ENCODE measurements at places on chromosomes 4 and X.

DNA sequence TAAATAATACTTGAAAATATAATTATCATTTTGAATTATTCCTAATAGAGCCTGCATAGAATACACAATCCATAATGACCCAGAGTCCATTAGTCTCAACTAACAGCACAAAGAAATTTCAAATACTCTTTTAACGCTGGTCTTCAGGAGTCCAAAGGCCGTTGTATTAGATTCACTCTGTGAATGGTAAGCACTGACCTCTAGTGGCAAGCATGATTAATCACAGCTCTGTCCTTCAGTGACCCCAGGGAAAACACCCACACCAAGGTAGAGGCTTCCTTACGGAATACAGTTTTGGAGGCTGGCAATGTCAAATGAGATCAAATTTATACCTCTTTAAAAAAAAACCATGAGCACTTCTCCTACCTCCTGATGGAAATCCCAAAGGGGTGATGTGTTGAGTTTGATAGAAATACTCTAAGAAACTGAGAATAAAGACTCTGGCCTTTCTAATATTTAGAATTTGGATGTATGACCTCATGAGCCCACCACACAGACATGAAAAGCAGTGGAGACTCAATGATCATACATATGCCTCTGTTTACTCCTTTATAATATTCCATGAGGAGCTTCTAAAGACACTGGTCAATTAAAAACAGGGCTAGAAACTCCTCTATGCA, 147.2 kb upstream of the DKK2 start:
- DNase-seq: no peak

DNA sequence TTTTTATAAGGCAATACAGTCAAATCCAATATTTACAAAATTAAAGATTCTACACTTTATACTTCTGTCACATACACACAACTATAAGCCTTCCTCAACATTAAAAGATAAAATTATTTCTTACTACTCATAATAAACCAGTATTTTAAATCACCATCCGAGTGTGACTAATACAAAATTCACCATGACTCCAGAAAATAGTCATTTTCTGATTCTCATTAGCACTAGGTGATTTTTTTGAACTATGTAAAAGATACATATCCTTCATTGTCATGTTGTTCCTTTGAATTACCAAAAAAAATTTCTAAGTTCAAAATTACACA, 646 bp upstream of the SLC7A11 start:
- no peak for DNase-seq

DNA sequence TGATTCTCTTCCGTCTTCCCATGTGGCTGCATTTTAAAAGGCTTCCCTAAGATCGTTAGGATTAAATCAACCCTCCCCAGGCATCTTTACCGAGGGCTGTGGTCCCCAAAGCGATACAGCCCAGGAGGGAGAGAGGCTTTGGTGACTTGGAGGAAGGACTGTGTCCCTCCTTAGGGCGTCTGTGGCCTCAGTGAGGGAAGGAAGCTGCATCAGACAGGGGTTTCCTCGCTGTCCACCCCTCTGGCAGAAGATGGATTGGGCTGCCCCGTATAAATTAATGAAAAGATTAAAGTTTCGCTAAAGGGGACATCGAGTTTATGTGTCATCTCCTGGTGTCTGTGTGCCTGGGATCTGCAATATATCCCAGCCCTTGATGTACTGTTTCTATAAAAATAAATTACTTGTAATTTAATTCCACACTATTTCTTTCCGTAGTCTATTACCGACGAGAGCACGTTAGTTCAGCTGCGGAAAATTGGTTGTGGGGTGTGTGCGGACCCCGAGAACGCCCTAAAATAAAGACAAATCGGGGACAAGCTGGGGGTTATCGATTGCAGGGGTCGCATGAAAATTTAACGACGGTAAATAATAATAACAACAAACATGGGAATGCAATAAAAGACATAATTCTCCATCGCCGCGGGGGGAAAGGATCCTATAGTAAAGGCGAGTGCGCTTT, 6.5 kb downstream of the SHOX start:
- DNase-seq: no peak

GRCh38 chr4:93981594-93981993, 153.0 kb downstream of the ATOH1 start:
- DNase-seq: no peak

DNA sequence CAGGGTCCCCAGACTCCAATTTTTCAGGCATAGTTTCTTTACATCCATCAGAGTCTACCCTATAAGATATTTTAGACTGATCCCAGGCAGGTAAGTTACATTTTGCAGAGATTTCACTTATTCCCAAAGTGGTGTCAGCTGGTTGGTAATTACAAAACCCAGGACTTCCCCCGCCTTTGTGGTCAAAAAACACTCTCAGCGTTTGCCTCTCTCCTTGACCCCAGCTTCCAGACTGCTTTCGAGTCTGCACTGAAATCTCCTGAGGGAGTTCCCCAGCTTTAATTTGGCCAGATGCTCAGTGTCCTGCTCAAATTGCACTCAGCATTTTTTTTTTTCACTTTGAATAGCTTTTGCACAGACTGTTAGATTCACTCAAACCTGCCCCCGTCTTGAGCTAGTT, 11.2 kb upstream of the AMOT start:
- no peak for DNase-seq

DNA sequence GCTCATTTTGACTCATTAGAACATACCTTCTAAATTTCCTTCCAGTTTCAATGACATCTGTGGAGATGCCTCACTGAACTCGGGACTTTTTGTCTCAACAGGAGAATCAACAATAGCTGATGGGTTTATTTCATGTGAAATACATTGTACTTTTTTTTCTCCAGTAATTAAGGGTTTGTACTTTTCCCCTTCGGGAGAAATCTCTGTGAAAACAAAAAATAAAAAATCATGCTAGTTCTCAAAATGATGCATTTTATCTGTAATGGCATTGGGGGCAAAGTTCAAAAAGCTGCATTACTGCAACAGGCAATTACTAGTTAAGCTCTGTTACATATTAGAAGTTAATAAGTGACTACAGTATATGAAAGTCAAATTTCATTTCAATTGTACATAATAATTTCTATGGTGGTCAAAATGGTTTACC, 167.3 kb upstream of the SH3RF1 start:
- no peak for DNase-seq

DNA sequence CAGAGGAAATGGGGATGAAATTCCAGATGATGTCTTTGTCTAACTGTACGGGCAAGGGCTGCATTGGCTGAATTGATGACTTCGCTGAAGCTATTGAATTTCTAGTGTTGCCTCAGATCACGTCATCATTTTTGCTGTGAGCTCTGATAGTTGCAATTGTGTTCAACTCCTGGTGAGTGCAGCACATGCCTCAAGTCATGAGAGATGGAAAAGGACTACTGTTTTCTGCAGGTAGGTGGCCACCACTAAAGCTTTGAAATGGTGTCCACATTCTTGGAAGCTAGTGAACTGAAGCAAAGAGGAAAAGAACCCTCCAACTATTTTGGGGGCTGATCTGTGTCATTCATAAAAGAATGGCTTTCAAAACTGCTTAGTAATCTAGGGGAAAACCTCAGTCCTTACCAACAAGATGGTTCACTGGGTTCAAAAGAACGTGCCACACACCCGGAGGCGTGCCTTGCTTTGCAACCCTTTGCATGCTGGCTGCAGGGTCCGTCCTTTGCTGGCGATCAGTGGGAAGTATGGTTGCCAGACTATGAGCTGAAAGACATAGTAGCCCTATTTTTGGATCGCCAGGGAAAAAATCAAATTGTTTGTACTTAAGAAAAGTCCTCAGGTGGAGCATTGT, 88.1 kb upstream of the STOX2 start:
- DNase-seq: no peak

DNA sequence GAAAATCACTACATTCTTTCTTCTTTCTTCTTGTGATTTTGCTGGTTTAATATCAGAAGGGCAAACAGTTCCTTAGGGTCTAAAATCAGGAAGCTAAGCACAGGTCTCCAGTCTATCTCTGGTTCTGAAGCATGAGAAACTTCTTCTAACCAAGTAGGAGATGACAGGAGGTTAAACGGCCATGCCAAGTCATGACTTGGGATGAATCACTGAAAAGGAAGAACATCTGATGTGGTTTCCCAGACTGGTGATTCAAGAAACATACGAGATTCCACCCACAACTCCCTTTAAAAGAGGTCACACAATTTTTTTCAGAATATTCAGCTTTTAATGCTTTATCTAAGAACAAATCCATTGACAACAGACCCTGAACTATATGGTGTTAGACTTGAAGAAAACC, 684.0 kb upstream of the PRKX start:
- DNase-seq: no peak

DNA sequence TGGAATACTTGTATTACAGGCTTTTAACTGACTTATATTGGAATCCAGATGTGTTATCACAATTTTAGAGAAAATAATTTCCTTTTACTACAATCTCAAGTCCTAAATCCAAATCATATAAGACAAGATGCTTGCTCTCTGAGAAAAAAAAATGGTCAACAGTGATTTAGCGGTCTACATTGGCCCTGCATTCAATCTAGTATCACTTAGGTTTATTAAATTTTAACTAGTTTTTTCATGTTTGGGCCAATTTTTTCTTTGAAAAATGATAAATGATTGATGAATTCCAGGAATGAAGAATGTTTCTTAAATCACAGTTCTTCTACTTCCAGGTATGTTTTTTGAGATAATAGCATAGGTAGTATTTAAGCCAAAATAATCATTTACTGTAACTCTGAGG, 2.8 kb upstream of the FGG start:
- DNase-seq: no peak

DNA sequence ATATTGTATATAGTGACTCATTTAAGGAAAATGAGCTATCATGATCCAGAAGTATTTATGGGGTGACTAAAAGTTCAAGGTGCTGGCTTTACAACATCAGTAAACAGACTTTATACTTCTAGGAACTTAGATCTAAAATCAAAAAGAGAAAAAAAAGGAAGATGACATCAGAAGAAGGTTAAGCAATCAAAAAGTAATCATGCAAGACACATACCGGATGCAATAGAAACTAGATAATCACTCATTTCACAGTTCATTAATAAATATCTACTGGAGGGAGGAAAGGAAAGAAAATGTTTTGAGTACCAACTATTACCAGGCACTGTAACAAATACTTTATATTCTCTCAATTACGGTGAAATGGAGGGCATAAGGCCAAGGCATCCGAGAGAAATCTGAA, 276.4 kb downstream of the SPRY1 start:
- DNase-seq: no peak

GRCh38 chr4:101037249-101037648, 310.1 kb downstream of the PPP3CA start:
- DNase-seq: no peak

DNA sequence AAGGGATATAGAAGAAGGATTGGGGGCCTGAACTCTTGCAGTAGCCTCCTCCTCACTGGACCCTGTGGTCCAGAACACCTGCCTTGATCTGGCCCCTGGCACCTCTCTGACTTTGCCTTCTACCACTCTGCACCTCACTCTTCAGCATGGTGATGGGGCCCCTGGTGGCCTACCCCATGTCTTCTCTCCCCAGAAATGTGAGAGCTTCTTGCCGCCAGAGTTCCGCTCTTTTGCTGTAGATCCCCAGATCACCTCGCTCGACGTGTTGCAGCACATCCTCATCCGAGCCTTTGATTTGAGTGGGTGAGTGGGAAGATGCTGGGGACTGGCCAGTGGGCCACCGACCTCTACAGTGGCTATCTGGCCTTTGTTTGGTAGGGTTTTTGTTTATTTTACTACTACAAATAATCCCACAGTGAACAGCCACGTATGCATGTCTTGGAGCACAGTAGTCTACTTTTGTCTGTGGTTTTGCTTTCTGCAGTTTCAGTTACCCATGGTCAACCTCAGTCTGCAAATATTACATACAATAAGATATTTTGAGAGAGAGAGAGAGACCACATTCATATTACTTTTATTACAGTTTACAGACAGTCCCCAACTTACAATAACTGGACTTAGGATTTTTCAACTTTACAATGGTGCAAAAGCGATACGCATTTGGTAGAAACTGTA, 1.8 kb downstream of the TBC1D25 start:
- DNase-seq: no peak

- DNase-seq: no peak
Observed at GRCh38 chr4:163164591-163164990, 2.1 kb downstream of the NAF1 start.

DNA sequence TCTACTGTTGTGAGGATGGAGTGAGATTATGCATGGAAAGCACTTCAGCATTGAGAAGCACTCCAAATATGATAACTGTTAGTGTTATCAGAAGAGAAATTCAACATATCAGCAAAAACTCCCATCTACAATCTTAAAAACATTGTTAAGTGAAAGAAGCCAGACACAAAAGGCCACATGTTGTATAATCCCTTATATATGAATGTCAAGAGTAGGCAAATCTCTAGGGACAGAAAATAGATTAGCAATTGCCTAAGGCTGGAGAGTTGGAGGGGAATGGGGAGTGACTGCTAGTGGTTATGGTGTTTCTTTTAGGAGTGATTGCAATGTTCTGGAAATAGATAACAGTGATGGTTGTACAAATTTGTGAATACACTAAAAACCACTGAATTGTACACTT, 122.5 kb upstream of the LNX1 start:
- no peak for DNase-seq

GRCh38 chrX:109384699-109385098, 97.2 kb downstream of the GUCY2F start:
- no peak for DNase-seq

- no peak for DNase-seq
Observed at GRCh38 chr4:112664611-112665010, 27.7 kb downstream of the LARP7 start.

DNA sequence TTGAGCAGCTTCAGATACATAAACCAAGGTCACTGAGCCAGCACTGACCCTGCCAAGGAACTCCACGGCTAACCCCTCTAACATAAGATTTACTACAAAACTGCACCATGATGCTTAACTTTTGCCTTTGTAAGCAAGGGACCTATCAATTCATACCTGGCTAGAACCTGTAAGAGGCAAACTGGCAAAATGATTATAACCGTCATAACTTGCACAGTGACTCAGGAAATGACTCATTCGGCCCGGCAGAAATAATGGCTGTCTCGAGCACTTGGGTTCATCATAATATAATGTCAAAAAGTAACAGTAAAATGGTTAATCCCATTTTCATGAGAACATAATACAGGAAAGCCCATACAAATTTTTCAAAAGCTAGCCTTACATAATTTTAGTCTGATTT, 17.2 kb downstream of the RASGEF1B start:
- no peak for DNase-seq

- DNase-seq: no peak
Observed at GRCh38 chr4:8847764-8848163, 23.9 kb downstream of the HMX1 start.

DNA sequence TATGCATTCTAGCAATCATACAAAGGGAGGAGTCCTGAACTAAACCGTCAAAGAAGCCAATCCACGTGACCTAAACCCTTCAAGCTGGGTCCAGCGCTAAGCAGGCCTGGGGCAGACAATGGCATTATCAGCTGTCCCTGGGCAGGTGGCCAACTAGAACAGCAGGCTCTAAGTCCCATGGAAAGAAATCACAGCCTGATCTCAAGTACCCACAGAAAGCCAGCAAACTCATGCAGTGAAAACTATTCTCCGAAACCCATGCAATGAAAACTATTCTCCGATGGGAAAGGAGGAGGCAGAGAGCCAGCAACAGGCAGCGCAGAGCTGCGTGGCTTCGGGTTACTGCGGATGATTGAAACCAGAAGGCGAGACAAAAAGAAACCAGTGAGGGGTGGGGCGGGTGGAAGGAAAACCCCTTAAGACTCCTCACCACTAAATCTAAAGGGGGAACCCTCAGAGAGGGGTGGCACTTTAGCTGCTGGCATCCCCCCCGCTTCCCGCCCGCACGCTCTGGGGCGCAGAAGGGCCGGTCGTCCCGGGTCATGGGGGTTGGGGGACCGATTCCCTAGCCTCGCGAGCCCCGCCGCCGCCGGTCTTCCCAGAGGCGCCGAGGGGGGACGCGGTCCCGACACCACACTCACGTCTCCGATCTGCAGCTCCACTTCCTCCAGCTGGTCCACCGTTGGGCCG, 567 bp downstream of the C4orf46 start:
- DNase-seq: peak; percentile 59
